A172 (cell line): ENCODE measurements at places on chromosomes 7 and 10. TPM values are rescaled to one million over a fixed set of nuclear protein-coding genes. Genes with fewer than 3 reads are reported as not detected.

- DNase-seq: peak; percentile 46
Measured at GRCh38 chr7:103914147-103914899, 75.1 kb downstream of the RELN start.

MEPCE gene
- 33.4 and 34.8 TPM in 2 replicates for total RNA-seq

DNA sequence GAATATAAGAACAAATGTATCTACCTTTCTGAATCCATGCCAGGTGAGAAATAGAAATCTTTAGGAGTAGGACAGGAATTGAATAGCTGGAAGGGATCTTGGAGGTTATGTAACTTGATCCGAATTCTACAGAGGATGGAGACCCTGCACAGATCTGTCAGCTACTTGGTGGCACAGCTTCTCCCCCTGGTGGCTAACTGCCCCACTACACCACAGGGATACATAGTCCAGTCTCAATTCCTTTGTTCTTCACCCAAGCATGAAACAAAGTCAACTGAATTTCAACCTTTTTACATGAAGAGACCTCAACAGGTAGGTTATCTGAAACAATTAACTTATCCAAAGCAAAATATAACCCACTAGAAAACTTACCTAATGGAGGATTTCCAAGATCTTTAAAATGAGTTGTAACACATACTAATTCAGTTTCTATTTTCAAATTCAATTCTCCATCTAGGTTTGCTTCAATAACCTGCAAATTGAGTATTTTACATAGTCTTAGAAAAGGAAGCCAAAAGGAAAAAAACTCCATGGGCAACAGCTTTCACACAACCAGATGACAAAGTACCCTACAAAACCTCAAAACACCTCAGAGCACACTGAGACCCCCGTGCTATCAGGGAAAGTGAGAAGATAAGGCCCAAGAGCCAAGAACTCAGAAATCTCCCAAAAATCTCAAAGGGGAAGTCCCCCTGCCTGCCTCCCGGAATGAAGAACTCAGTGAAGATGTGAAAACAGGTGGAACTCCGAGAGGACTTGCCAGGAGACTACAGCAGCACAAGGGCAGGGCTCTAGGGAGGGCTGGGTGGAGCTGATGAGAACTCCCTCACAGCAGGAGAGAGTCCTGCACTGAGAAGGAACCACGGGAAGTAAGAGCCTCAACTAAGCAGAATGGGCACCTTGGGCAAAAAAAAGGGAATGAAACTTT lies 10.3 kb downstream of the HUS1 start:
- DNase-seq: peak; percentile 68

SH2D4B gene
- 0.07 and 0.53 TPM in 2 replicates for total RNA-seq

ZNF37A gene
- 11.1 and 19.3 TPM in 2 replicates for total RNA-seq

- no peak for DNase-seq
Measured at GRCh38 chr7:93258661-93259060, 26.5 kb downstream of the VPS50 start.

GRCh38 chr10:129424978-129425377 lies 42.1 kb upstream of the MGMT start:
- no peak for DNase-seq

CTAGE4 gene
- not detected in 2 replicates for total RNA-seq

PRTFDC1 gene
- 10.1 and 15.8 TPM in 2 replicates for total RNA-seq

DNA sequence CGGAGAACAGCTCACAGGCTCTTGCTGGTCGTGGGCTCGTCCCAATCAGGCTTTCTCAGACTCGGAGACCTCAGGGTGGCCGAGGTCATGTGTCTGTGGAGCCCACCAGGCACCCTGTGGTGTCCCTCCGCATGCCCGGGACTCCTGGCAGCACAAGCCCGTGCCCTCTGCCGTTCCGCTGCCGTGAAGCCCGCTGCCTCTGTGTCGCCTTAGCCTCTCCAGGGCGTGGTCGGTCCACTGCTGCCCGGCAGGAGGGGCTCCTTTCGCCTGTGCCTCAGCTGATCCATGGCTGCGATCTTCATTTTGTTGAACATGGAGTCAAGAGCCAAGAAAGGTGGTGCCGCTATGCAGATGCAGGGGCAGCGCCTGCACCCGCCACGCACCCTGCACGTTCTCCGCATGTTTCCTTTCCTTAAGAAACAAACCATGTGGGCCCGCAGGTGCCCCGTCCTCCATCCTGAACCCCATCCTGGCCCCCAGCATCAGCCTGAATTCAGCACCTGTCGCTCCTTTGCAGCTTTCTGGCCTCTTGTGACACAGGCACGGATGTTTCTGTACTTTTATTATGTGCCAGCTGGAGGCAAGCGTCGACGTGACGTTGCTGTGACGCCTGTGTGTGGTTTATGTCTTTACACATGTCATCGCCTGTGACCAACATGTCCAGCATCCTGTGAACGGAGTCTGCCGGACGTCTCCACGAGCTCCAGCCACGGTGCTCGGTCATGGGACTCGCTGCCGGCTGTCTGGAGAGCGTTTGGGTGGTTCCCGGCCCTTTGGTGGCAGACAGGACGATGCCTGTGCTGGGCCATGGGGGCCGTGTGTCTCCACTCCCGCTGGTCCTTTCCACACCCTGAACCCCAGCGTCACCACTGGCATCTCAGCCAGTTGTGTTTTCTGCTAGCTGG lies 69.9 kb downstream of the NKX6-2 start:
- no peak for DNase-seq

- DNase-seq: peak; percentile 71
Measured at GRCh38 chr7:130721486-130722277, 12.3 kb downstream of the KLF14 start.

GRCh38 chr7:31075086-31075405 lies 22.9 kb downstream of the ADCYAP1R1 start:
- DNase-seq: no peak

- no peak for DNase-seq
Measured at GRCh38 chr7:148924011-148924410, 39.9 kb upstream of the EZH2 start.

SPDYE11 gene
- total RNA-seq: not detected in 2 replicates

SAP25 gene
- 0.19 and 0.55 TPM in 2 replicates for total RNA-seq

GRCh38 chr10:18571076-18571475 lies 80.3 kb downstream of the NSUN6 start:
- no peak for DNase-seq

DNA sequence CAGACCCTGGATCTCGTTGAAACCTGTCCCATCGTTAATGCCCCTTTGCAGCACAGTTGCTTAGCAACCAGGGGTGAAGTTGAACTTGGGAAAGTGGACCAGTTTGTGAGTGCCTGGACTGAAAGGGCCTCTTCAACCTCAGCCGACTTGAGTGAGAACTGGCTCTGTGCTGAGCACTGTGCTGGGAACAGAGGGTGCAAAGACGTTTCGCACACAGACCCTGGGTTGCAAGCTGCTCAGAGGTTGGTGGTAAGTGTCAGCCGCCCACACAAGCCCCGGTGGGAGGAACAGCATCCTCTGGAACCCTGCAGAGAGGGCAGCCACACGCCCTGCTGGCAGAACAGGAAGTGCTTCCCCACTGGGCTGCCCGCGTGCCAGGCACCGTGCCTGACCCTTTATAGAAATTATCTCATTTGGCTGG lies 89.2 kb downstream of the CARD11 start:
- no peak for DNase-seq

GRCh38 chr10:98878418-98878817 lies 357.2 kb downstream of the HPSE2 start:
- no peak for DNase-seq

GRCh38 chr10:82340166-82340565 lies 465.2 kb downstream of the NRG3 start:
- no peak for DNase-seq

CRHR2 gene
- not detected in 2 replicates for total RNA-seq

TAS2R41 gene
- total RNA-seq: not detected in 2 replicates

GRCh38 chr7:44259547-44260457 lies 59.0 kb downstream of the YKT6 start:
- DNase-seq: peak; percentile 87

BHLHA15 gene
- total RNA-seq: not detected in 2 replicates

GRCh38 chr10:14569274-14570060 lies 205.2 kb downstream of the FAM107B start:
- no peak for DNase-seq

DNA sequence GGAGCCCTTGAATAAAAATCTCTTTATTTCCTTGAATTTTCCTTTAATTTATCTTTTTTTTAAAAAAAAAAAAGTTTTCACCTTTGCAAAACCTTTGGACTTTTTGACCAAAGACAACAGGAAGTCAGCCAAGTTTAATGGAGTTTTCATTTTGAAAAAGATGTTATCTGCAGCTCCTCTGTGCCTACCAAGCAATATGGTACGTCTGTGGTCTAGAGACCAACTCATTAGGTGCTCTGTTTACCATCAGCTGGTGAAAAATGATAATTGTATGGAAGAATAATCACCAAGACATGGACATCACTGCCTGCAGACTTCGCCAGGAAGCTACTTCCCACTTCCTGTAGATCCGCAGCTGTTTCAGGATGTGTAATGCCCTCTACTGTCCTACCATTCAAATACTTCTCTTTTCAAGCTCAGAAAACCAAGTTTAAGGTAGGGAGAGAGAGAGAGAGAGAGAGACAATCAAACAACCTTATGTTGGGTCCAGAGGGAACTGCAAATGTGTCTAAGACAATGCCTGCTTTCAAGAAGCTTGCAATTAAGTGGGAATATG lies 18.7 kb downstream of the PLXNA4 start:
- peak; percentile 56 for DNase-seq

GRCh38 chr10:113618338-113618737 lies 45.5 kb downstream of the NRAP start:
- no peak for DNase-seq

OR6B1 gene
- total RNA-seq: not detected in 2 replicates

GRCh38 chr7:118109607-118110006 lies 74.4 kb upstream of the LSM8 start:
- peak; percentile 2 for DNase-seq

GRCh38 chr10:64798297-64798696 lies 1277.1 kb downstream of the REEP3 start:
- DNase-seq: no peak

- DNase-seq: no peak
Measured at GRCh38 chr10:109880886-109881768, 42.2 kb downstream of the XPNPEP1 start.

SPDYE5 gene
- total RNA-seq: not detected in 2 replicates

HTR5A gene
- total RNA-seq: not detected in 2 replicates

PLXDC2 gene
- total RNA-seq: 7.0 and 21.8 TPM in 2 replicates

- DNase-seq: no peak
Measured at GRCh38 chr10:63210611-63211196, 77.6 kb downstream of the NRBF2 start.

- DNase-seq: no peak
Measured at GRCh38 chr10:23198610-23198939, 6.5 kb downstream of the PTF1A start.

STMP1 gene
- 22.5 and 24.8 TPM in 2 replicates for total RNA-seq

GRCh38 chr7:136072447-136072846 lies 95.3 kb upstream of the MTPN start:
- DNase-seq: no peak

- DNase-seq: no peak
Measured at GRCh38 chr7:40656349-40656748, 521.5 kb downstream of the SUGCT start.

ECD gene
- total RNA-seq: 53.9 and 55.2 TPM in 2 replicates

DNA sequence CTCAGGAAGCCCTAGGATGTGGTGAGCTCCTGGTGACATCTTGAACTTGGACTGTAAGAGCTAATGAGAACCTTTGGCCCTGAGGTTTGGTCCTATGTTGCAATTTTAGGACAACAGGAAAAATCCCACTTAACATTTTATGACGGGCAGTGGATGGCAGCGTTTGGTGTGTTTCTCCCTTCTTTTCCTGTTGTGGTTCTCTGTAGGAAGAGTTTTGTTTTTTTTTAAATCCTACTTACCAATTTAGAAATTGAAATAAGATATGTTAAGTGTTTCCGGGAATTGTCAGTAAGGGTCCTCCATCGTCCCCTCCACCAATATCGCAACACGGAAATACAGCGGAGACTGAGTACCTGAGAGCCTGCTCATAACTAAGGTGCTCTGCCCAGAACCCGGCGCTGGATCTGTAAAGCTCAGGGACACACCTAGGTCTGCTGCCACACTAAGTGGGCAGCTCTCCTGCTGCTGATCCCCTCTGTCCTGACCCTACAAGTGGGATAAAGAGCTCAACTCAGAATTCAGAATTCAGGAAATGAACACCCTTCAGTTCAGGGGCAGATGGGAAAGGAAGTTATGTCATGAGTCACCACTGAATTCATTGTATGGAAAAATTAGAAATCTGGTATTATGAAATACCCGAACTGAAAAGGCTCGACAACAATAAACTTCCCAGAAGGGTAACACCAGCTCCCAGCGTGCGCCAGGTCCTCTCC lies 9.1 kb upstream of the PROSER2 start:
- DNase-seq: no peak

GRCh38 chr7:7032221-7032620 lies 150.1 kb upstream of the C1GALT1 start:
- no peak for DNase-seq

DNA sequence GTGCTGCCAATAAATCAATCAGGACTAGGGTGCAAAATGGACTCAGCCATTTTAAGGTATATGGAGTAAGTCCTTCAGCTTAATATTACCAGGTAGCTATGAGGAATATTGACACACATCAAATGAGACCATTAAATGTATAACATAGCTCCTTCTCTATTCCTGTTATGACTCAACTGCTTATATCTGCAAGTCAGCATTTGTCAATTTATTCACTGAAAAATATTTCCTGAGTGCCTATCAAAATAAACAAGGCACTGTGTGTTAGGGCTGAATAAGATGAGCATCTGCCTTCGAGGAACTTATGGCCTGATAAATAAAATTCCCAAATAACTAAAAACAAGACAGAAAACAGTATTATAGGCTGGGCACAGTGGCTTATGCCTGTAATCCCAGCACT lies 113.8 kb downstream of the CDK6 start:
- DNase-seq: no peak

ADO gene
- 28.5 and 32.3 TPM in 2 replicates for total RNA-seq

C10orf62 gene
- total RNA-seq: 0.38 TPM in 1 of 2 replicates, not detected in the other

DNA sequence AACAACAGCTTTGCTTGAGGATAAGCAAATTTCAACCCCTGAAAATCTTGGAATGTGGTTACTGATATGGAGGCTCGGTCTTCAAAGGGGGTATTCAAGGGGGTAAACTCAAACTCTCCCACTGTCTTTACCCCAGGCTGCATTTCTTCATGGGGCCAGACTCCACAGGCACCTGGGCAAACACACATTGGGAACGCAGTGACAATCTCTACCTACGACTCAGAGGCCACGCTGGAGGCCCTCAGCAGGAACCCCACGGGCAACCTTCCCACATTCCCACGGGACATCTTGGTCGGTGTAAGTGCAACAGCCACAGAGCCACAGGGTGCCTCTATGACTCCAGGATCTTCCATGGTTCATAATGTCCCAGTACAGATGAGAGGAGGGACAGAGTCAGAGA lies 2.2 kb upstream of the INSIG1 start:
- DNase-seq: peak; percentile 36

CEP55 gene
- total RNA-seq: 193 and 250 TPM in 2 replicates

AP3M1 gene
- 49.1 and 56.8 TPM in 2 replicates for total RNA-seq
